Renal cortex interstitium (tissue), 15 donors: ENCODE measurements at places on chromosomes 4 and X.

GRCh38 chr4:140448830-140449229 lies 21.4 kb upstream of the CLGN start:
- DNase-seq, result no peak

DNA sequence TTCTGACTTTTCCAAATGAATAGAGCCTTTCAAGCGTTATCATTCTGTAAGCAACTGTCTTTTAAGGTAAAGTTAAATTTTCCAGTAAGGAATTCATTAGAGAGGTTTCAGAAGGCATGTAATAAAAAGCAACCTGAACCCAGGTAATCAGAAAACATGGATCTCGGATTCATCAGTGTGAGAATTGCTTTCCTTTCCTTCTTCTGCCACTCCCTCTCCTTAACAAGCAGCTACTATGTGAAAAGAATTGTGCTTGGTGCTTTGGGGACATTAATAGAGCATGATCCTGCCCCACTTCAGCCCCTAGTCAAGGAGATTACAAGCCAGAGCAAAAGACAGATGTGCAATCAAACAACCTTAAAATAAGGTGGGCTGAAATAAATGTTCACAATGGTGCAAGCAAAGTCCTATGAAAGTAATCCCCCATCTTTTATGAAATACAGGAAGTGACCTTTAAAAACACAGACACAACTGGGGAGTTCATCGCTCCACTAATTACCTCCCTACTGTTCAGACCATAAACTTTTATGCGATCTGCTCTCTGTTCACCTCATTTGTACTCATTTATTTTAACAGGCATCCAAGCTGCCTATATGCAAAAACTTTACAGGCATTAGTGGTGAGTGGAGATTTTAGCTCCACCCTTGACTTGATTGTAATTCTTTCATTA lies 122.9 kb upstream of the RASGEF1B start:
- no peak for DNase-seq

GRCh38 chr4:113584407-113585150 lies 177.0 kb downstream of the CAMK2D start:
- no peak for DNase-seq

DNA sequence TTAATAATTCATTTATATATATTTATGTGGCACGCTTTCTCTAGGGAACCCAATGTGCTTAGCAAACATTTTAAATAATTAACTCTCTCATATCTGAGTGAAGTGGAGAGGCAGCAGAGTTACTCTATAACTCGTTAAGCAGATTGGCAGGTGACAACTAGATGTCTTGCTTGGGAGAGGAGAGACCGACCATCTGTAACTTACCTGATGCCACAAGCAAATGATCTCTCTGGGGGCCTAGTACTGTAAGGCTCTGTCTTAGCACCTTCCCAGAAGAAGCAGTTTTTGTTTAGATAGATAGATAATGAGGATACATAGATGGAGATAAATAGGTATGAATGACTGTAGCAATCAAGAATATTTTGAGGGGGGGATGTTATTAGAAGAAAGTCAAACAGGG lies 11.9 kb upstream of the SEL1L3 start:
- no peak for DNase-seq

- DNase-seq, result no peak
Measured at GRCh38 chr4:153651116-153651515, 33.0 kb upstream of the TLR2 start.

DNA sequence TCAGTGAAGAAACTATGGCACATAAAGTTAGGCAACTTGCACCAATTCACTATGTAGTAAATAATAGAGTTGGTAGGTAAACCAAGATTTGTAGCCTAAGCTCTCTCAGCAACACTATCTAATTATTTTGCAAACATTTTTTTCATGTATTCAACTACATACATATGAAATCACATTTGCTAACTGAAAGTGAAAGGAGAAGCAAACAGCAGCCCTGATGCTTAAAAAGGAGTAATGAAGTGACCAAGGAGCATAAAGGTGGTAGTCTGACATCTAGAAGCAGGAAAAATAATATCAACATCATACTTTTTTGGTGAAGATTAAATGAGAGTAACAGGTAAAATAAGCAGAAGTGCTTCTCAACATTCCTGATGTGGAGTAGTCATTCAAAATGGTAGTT lies 603.7 kb downstream of the GRXCR1 start:
- no peak for DNase-seq

GRCh38 chr4:53490161-53490956 lies 100.9 kb downstream of the LNX1 start:
- no peak for DNase-seq

GRCh38 chr4:187849556-187850225 lies 145.9 kb upstream of the ZFP42 start:
- DNase-seq, result no peak

DNA sequence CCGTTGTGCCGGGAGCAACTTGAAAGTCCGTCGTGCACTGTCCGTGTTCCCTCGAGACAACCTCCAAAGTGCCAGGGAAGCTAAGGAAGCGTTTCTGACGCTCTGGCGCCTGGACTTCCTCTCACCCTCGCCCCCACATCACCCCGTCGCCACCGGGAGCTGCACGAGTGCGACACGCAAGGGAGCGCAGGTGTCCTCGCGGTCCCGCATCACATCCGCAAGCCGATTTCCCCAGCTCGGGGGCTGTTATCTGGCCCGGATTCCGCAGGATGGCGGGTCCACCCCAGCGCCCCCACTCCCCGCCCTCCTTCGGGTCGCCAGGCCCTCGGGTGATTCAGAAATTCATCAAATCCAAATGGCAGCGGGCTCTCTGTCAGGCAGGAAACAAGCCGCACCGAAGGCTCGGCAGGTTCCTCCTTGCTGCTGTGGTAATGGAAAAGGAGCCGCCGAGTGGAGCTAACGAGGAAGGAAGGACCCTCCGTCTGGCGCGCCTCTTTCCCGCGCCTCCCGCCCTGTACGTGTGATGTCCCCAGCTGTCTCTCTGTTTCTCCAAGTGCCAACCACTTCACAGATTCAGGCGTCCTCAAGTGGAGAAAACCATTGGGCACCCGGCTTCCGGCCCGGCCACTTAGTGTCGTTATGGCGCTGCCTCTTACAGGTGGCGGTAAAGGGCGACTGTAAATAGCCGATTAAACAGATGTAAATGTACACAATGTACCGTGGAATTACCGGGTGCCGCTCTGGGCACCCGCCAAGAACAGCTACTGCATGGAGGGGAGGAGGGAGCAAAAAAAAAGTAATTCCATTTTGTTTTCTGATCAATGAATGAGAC lies 921 bp upstream of the SETD7 start:
- DNase-seq, result no peak

- no peak for DNase-seq
Measured at GRCh38 chr4:60589425-60589824, 610.7 kb upstream of the ADGRL3 start.

GRCh38 chrX:107707866-107708265 lies 67.7 kb downstream of the TSC22D3 start:
- DNase-seq, result no peak

GRCh38 chr4:76376534-76376933 lies 44.4 kb downstream of the CCDC158 start:
- DNase-seq, result no peak

GRCh38 chr4:24226667-24227066 lies 336.8 kb upstream of the PPARGC1A start:
- no peak for DNase-seq

DNA sequence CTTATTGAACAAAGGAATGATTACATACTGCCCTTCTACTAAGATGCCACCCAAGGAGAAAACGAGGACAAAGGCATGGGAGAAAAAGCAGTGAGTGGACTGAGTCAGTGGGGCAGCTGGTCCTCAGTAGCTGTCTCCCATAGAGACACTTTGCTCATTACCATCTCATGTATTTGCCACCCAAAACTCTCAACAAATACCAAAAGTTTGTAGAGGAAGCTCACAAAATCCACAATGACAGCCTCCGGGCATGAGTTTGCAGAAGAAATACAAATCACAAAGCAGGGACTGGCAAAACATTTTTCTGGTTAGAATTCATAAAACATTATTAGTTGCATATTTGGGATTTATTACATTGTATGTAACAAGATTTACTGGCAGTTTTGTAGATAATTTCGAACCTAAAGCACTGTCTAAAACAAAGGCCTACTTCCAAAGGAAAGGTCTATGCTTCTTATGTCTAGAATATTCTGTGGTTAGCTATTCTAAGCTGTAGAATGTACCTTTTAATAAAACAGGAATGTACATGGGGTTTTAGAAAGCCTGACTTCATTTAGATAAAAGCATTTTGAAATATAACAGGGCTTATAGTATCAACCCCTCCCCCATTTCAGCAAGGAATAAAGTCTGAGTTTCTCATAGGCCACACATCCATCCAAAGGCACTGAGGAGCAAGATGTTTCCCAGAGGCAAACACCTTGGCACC lies 17.7 kb downstream of the PCDH18 start:
- no peak for DNase-seq

- DNase-seq, result no peak
Measured at GRCh38 chr4:60455380-60455779, 744.7 kb upstream of the ADGRL3 start.

GRCh38 chr4:137946453-137947174 lies 295.5 kb downstream of the SLC7A11 start:
- DNase-seq, result no peak

- DNase-seq, result no peak
Measured at GRCh38 chrX:111506826-111507225, 4.6 kb upstream of the SERTM2 start.

DNA sequence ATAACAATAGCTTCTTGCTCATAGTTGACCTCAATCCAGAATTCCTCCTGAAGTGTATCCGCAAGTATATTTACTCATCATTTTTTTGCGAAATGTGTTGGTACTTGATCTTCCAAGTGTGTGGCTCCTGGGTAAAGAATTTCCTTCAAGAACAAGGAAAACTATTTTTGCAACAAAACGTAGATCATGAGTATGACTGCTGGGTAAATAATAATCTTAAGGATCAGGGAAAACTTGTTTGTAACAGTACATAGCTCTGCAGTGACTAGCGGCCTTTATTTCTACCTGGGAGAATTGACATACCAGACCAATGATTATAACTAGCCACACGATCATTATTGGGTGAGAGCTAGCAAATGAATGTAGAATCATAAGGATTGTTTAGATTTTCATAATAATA lies 1311.7 kb downstream of the ARAP2 start:
- DNase-seq, result no peak

- DNase-seq, result no peak
Measured at GRCh38 chr4:145531859-145532258, 50.2 kb downstream of the SMAD1 start.

GRCh38 chr4:2714061-2714770 lies 41.9 kb downstream of the TNIP2 start:
- no peak for DNase-seq

DNA sequence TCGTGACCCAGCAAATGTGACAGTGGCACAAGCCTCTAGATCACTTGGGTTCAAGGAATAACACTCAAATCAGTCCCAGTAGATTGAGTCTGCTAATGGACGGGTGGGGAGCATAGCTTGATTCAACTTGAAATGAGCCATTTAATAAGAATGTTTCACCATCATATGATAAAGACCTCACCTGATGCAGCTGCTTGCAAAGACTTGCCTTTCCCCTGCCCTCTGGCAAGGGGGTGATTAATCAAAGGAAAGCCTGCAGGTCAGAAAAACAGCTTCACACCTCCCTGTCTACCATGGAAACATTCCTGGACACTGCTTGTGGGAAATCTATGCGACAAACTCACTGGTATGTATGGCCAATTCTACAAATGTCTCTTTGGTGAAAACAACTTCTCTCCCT lies 54.5 kb downstream of the CD99L2 start:
- no peak for DNase-seq

- no peak for DNase-seq
Measured at GRCh38 chr4:38223306-38223705, 263.1 kb downstream of the PTTG2 start.

- no peak for DNase-seq
Measured at GRCh38 chrX:56746996-56747395, 18.0 kb downstream of the NBDY start.

DNA sequence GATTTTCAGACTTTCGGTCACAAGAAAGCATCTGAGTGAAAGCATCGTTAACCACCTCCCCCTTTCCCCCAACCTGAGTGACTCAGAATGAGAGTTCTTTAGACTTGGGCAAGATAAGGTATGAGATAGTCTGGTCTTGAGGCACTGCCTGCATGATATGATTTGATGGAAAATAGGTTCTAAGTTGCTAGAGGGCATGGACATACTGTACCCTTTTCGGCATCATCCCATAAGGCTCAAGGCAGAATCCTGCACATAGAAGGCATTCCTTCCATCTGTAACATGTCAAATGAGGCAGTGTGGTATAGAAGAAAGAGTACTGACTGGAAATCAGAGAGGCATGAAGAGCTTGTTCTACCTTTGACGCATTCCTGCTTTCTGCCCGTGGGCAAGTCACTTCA lies 16.8 kb upstream of the AMOT start:
- no peak for DNase-seq

- DNase-seq, result no peak
Measured at GRCh38 chr4:628821-629635, 3.7 kb downstream of the PDE6B start.
